ENCODE measurements at places on chromosomes 12 and 14. TPM values are rescaled to one million over a fixed set of nuclear protein-coding genes. Genes with fewer than 3 reads are reported as not detected.
A peak's percentile ranks its signal among the peaks of the same experiment; 100 is the strongest.

DNA sequence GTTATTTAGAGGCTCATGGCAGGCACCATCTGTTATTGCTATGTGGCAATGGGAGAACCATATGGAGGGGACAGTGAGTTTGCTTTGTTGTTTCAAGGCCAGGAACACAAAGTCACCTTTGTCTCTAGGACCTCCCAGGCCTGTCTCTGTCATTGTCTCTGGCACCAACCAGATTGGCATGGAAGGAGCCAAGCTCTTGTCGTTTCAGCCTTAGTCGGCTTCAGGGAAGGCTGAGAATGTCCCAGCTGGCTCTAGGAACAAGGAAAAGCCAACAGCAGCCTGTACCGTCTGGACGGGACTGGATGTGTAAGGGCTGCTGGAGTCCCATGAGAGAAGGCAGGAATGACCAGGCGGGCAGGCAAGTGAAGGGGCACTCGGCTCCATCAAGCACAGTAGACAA, 29.2 kb downstream of the RPH3A start:
- no peak for DNase-seq

GRCh38 chr14:105912641-105913180, 386.3 kb downstream of the TMEM121 start:
- DNase-seq, result no peak

DNA sequence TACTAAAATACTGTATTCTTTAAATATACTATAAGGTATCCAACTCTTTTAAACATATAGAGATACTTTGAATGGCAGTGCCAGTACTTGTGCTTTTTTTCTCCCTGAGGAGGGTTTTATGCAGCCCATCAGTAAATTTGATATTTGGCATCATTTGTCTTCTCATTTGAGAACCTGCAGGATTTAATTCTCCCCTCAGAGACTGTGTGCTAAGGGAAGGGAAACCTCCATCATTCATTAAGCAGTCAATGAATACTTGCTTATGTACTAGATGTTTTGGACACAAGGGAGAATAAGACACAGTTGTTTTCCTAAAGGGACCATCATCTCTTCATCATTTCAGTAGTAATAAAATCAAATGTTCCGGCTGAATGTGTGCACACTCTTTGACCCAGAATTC, 40.8 kb downstream of the FRS2 start:
- no peak for DNase-seq

GRCh38 chr12:109736552-109737108, 23.0 kb downstream of the FAM222A start:
- DNase-seq, result peak; percentile 51

DNA sequence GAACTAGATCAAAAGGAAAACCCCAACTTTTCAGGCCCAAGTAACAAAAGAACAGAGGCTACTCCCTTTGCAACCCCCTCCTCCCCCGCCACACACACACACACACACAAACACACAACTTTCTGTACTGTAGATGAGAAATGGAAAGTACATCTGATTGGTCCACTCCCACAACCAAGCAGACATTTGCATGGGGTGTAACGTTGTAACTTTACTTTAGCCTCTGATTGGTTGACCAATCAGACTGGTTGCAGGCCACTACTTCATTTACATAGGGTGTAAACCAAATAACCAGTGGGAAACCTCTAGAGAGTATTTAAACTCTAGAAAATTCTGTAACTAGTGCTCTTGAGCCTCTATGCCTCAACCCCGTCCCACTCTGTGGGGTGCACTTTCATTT, 425.5 kb downstream of the GXYLT1 start:
- DNase-seq, result no peak

- no peak for DNase-seq
Measured at GRCh38 chr12:128644664-128645296, 179.0 kb downstream of the SLC15A4 start.

DNA sequence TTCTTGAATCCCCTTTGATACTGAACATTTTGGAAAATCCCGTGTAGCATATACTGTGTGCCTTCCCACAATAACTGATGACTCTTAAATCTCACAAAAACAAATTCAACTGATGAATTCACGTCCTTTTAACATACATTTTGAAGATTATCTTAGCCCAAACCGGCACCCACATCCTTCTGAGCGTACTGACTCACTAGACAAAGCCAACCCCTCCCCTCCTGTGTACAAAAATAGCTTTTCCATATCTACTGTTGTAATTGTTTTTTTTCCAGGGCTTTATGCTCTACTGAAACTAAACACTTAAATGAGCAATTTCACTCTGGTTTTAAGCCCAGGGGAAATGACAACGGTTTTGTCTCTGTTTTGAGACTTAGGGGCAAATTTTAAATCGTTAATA, 109.4 kb upstream of the ATF7IP start:
- no peak for DNase-seq

DNA sequence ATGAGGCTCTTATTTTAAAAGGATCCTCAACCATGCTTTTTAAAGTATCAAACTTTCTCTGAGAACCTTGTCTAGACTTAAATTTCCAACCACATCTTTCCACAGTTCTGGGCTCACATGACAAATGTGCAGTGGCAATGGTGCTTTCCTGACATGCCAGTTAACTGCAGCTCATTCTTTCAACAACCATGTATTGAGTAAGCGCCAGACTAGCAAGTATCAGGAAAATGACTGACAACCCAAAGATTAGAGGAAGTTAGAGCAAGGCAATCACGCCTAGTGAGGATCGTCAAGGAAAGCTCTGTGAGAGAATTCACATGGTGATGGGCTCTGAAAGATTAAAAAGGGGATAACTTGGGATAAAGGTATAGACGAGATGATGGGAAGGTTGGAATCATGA, 35.8 kb downstream of the FLVCR2 start:
- no peak for DNase-seq

GRCh38 chr12:116389990-116390389, 112.5 kb upstream of the MED13L start:
- no peak for DNase-seq

- no peak for DNase-seq
Measured at GRCh38 chr12:66354291-66354690, 52.0 kb downstream of the HELB start.

DNA sequence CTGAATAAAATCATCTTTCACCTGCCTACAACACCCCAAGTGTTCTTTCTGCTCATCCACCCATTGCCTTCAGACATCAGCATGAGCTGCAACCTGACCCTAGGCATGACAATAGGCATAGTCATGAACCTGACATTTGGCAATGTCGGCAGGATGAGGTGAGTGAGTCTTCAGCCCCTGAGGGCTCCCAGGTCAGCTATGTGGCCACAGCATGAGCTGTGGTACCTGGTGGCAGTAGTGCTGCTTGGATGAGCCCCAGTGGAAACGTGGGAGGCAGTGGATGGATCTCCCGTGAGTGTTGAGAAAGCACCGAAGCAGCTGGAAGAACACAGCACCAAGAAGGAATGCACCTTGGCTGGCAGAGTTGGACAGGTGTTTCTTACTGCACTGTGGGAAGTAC, 334.8 kb upstream of the FAR2 start:
- DNase-seq, result no peak

- DNase-seq, result no peak
Measured at GRCh38 chr12:121297435-121297991, 1.0 kb upstream of the CAMKK2 start.

GRCh38 chr14:34053666-34054065, 102.8 kb upstream of the EGLN3 start:
- peak; percentile 89 for DNase-seq

- no peak for DNase-seq
Measured at GRCh38 chr12:99505805-99506204, 141.7 kb upstream of the GARIN6 start.

DNA sequence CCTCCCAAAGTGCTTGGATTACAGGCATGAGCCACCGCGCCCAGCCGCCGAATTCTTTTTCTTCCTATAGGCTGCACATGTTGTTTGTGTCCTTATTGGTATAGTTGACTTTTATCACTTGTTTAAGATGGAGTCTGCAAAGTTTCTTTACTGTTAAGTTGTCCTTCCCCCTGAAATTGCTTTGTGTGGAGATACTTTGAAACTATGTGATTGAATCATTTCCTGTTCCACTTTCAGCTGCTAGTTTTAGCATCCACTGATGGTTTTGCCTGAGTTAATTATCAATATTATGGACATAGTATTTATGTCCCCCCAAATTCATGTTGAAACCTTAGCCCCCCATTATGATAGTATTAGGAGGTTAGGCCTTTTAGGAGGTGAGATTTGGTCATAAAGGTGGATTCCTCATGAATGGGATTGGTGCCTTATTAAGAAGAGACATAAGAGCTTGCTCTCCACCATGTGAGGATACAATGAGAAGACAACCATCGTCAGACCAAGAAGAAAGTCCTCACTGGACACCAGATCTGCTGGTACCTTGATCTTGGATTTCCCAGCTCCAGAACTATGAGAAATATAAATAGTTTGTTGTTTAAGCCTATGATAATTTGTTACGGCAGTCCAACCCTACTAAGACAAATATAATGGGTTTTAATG, 34.9 kb downstream of the PPHLN1 start:
- no peak for DNase-seq

- DNase-seq, result no peak
Measured at GRCh38 chr12:109115758-109116610, at the start of gene ACACB. TSS of gene ACACB (plus strand) at chr12:109116587. CDS start at chr12:109139406, 22,819 bp downstream.

- no peak for DNase-seq
Measured at GRCh38 chr14:84090837-84091236, 1439.1 kb upstream of the FLRT2 start.

DNA sequence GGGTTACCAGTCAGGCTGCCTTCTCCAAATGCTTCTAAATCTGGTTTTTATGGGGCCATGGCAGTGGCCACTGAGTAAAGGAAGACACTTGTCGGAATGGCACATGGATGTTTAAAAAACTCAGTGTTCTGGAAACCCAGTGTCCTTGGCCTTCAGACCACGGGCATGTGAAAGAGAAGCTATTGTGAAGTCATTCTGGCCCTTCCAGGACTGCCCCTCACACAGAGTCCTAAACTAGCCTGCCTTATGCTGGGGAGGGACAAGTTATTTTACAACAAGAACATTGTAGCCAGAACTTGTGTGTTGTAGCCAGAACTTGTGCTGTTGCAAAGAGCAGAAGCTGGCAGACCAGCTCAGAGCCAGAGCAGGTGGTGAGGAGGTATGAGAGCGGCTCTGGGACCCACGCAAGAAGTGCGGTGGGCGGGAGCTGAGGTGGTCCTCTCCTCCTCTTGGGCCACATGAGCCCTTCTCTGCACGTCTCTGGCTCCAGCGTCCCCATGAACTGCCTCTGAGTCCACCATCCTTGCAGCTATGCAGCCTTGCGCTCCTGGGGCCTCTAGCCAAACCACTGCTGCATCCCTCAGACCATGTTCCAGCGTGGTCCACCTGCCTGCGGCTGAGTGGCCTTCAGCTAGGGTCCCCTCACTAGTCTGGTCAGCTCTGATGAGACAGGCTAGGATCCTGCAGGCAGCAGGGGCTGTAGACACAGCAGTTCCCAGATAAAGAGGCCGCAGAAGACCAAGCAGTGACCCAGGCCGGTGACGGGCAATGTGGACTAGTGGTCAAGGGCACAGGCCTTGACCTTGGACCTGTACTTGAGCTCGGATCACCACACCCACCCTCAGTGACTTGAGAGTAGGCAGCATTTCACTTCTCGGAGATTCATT, 32.5 kb downstream of the MMAB start:
- no peak for DNase-seq

GRCh38 chr12:38930990-38931389, 25.6 kb upstream of the CPNE8 start:
- no peak for DNase-seq

GRCh38 chr14:58098507-58098906, 53.5 kb downstream of the ARMH4 start:
- no peak for DNase-seq

DNA sequence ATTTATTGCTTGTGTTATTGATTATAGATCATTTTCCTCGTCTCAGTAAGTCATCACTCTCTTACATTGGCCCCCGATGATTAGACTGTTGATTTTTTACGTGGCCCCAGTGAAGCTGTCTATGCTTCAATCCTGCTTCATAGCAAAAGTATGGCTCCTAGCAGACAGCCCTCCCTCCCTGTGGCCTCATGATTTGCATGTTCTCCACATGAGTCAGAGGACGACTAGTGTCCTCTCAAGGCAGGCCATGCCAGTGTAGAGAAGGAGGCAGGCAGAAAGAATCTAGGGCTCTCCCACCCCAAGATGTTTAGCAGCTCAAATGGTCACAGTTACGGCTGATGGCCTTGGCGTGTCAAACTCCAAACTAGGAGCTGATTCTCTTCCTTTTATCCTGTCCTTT, 59.6 kb downstream of the FIGNL2 start:
- DNase-seq, result no peak

DNA sequence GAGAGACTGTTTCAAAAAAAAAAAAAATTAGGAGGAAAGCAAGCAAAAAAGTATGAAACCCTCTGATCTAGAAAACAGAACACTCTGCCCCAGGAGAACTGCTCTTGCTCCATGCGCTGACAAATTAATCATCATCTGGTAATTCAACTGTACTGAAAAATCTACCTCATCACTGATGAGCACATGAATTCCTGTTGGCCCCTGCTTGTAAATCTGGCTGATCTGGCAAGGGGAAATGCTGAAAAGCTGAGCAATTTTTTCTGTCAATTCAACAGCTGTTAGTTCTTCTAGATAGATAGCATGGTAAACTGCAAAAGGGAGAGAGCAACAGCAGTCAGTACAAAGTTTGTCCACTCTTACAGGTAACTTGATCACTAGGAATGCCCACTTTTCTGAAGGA, 15.2 kb upstream of the CSRNP2 start:
- no peak for DNase-seq

GRCh38 chr12:64097366-64098105, 124.6 kb downstream of the KICS2 start:
- no peak for DNase-seq

GRCh38 chr12:110998165-110998564, 77.8 kb upstream of the MYL2 start:
- no peak for DNase-seq

DNA sequence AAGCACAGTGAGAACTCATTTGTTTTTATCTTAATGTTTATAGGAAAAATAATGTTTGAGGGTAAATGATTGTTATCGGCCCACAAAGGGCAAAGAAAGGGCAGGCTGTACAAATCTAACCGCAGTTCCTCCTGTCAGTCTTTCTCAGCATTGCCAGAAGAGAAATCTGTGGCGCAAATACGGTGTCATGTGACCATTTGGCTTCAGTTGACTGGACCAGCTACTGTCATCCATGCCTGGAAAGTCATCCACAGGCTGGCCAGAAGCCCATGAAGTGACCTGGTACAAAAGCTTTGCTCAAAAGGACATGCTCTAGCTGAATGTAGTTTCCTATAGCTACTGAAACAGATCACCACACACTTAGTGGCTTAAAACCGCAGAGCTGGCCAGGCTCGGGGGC, 43.6 kb downstream of the HCAR2 start:
- no peak for DNase-seq

REP15 gene
- polyA plus RNA-seq, result 1.9 TPM

GZMH gene
- not detected for polyA plus RNA-seq

SLC25A47 gene
- 0.08 TPM for polyA plus RNA-seq

ANHX gene
- not detected for polyA plus RNA-seq

KCNC2 gene
- not detected for polyA plus RNA-seq

NTS gene
- polyA plus RNA-seq, result 2.4 TPM

OR11G2 gene
- polyA plus RNA-seq, result not detected

TSHR gene
- not detected for polyA plus RNA-seq

NTN4 gene
- polyA plus RNA-seq, result 55.4 TPM

CCDC198 gene
- not detected for polyA plus RNA-seq

REC8 gene
- polyA plus RNA-seq, result 6.4 TPM

ASB2 gene
- polyA plus RNA-seq, result 10.5 TPM

NXPH4 gene
- polyA plus RNA-seq, result 1.9 TPM

PPHLN1 gene
- 78.4 TPM for polyA plus RNA-seq

TMEM63C gene
- 0.67 TPM for polyA plus RNA-seq

Data from muscle of arm (tissue), 14 donors.